Stimulated activated CD4-positive, alpha-beta T cell treated with anti-CD3 and anti-CD28 coated beads, TNF-alpha, amount 100 ng/mL, for 24 hours (primary cell): ENCODE measurements at places on chromosomes 1 and 21.

GRCh38 chr1:200374569-200375295 lies 35.1 kb downstream of the ZNF281 start:
- no peak for DNase-seq

DNA sequence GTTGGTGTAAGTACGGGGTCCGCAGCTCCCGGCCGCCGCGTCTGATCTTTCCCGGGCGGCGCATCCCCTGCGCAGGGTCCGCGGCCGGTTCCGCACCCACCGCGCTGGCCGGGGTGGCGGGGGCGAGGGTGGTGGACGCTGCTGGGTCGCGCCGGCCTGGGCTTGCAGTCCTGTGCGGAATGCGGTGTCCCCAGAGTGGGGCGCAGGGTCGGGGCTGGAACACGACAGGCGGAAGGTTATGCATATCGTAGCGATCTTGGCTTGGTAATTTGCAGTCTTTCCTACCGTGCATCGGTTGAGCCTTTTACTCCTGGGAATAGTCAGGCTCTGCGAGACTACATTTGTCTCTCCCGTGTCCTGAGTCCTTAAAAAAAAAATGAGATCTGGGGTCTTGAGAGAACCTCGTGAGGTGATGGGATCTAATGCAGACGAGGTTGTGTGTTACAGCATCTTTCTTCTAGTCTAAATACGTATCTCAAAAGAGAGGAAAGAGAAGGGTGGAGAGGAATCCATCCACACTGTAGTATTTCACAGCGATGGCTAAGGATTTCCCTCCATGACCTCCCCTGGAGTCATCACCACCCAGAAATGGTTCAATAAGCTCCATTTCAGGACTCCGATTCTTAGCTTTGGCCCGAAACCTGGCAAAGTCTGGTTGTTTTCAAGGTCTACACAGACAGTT lies 572 bp downstream of the ATP1B1 start:
- DNase-seq, result no peak

GRCh38 chr21:18832950-18833349 lies 429.4 kb upstream of the TMPRSS15 start:
- no peak for DNase-seq

DNA sequence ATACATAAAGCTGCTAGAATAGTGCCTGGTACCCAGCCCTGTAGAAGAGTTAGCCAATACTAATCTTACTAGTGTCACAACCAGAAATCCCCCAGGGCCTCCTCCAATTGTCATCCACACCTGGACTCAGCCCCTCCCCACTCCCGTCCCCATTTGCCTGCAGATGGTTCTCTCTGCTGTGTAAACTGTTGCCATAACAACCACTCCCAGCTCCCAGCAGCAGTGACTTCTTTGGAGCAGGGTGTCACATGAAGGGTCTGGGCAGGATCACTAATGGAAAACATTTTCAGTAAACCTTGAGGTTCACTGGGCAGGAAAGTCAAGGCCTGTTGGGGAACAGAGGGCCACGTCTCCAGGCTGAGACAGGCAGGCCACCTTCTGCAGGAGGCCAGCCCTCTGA lies 126.0 kb upstream of the IPO9 start:
- DNase-seq, result no peak

DNA sequence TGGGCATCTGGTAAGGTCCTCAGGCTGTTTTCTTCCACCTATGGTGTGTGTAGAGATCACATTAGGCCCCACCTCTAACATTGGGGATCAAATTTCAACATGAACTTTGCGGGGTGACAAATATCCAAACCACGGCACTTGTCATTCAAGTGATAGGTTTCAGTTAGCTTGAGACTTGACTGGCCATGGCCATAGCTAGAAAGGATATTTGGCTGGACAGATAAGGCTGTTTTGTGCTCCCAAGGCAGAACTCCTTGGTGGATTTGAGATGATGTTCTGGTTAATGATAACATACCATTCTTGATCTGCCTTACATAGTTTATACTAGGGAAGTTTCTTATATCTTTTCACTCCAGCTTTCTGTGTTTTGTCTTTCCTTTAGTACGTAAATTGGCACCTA lies 48.5 kb downstream of the CELF3 start:
- DNase-seq, result no peak

GRCh38 chr1:153741986-153742385 lies 14.1 kb downstream of the INTS3 start:
- no peak for DNase-seq

GRCh38 chr1:170562646-170563338 lies 30.8 kb downstream of the GORAB start:
- peak; percentile 7 for DNase-seq

DNA sequence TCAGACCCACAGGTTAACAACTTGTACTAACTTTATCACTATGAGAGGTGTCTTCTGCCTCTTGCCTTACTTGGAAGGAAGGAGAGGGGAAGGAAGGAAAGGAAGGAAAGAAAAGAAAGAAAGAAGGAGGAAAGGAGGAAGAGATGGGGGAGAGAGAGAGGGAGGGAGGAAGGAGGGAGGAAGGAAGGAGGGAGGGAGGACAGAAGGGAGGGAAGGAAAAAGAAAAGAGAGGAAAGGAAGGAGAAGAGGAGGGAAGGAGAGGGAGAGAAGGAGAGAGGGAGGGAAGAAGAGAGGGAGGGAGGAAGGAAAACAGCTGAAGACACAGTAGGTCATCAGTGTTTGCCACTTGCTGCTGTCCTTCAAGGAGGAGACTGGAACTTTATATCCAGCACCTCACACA lies 5.3 kb upstream of the SIPA1L2 start:
- DNase-seq, result no peak

DNA sequence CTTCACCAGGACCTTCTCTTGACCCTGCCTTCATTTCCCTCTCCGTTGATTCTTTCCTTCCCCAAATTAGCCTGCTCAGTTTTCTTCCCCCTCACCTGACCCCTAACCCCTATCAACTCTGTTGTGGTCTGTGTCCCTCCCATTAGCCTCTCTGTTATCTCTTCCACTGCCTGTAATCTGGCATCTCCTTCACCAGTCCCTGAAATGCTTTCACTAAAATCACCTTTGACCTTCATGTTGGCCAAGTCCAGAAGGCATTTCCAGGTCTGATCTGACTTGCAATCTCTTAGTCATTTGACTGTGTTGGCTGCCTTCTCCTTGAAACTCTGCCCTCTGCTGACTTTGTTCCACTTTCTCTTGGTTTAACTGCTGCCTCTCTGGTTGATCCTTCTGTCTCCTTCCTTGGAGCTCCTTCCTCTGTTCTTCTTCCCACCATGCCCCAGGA lies 28.2 kb downstream of the ATP8B2 start:
- DNase-seq, result no peak

GRCh38 chr1:34642679-34643078 lies 112.2 kb upstream of the GJB5 start:
- DNase-seq, result no peak
